Stimulated activated CD4-positive, alpha-beta T cell treated with anti-CD3 and anti-CD28 coated beads, Interleukin-1b, Interleukin-23, amount 100 ng/mL, for 1 hour (primary cell): ENCODE measurements at places on chromosomes 5 and 9.

GRCh38 chr5:172005708-172006320 is 624 bp downstream of the FBXW11 start:
- DNase-seq = no peak

- DNase-seq = no peak
Measured at GRCh38 chr5:150527038-150527437, 19.1 kb downstream of the NDST1 start.

GRCh38 chr9:34456746-34457145 is 1.6 kb downstream of the FAM219A start:
- DNase-seq = no peak

DNA sequence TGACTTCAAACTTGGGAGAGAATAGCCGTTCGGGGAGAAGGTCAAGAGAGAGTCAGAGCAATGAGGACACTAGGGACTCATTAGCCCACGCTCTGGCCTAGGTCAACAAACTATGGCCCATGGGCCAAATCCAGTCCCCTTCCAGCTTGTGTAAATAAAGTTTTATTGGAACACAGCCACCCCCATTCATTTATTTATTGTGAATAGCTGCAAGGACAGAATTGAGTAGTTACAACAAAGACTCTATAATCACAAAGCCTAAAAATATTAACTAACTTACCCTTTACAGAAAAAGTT is 33.1 kb upstream of the TRIM32 start:
- no peak for DNase-seq

DNA sequence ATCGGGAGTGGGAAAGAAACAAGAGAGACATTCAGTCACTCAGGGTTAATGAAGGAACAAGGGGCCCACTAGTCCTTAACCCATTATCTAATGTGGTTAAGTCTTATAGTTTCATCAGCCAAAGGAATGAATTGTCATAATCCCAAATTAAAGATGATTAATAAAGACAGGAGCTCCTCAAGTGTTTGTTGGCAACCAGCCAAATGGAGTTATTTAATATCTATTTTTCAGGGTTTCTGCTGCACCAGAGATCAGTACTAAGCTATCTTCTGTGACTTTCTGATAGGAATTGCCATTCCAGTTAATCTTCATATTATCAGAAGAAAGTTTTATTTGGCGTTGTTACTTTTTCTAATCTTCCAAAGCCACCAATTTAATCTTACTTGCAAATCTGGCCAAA is 34.0 kb upstream of the FCHO2 start:
- DNase-seq = no peak

GRCh38 chr5:88250010-88250409 is 18.6 kb downstream of the TMEM161B start:
- DNase-seq = no peak

GRCh38 chr5:155309021-155309746 is 295.6 kb downstream of the KIF4B start:
- DNase-seq = no peak

- no peak for DNase-seq
Measured at GRCh38 chr5:16464664-16465543, 696 bp downstream of the ZNF622 start.

DNA sequence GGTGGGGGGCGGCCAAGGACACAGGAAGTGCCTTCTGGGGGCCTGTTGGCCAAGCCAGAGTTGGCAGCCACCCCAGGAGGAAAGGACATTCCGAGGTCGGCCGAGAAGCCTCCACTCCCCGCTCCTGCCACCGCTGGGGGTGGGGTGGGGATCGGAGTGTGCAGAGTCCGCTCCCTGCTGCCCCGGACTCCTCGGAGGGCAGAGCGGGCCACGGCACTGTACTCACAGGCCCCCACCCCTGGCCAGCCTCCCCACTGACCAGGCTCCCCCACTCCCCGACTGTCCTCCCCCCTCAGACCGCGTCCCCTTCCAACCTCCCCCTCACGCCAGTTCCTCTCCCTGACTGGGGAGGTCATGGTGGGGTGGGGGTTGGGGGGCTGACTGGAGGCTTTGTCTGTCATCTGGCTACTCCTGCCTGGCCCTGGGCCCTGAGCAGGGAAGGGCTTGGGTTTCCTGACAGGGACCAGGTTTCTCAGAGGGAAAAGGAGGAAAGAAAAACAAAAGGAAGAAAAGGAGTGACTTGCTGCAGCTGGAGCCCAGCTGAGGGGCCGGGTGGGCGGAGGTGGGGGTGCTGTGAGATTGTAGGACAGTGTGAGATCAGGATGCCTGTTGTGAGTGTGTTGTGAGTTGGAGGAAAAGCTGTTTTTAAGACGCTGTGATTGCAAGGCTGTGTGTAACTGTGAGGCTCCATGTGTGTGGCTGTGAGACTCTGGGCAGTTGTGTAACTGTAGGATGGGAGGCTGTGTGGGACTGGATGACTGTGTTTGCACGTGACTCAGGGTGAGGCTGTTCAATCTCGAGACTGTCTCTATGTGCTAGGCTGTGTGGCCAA is 29.7 kb downstream of the CNTFR start:
- no peak for DNase-seq

DNA sequence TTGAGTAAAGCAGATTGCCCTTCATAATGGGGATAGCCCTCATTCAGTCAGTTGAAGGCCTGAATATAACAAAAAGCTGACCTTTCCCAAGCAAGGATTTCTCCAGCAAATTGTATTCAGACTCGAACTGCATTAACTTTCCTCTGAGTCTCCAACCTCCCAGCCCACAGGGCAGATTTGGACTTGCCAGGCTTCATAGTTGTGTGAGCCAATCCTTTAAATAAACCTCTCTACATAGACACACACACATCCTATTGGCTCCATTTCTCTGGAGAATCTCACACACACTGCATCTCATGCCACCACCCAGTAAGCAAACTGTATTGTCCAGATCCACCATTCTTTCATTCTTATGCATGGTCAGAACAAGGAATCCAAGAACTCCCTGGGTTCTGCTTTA is 225.1 kb downstream of the MPDZ start:
- no peak for DNase-seq

- DNase-seq = no peak
Measured at GRCh38 chr9:69461103-69461887, 136.3 kb downstream of the ENTREP1 start.

- no peak for DNase-seq
Measured at GRCh38 chr9:91071184-91071990, 269.8 kb downstream of the SYK start.

- no peak for DNase-seq
Measured at GRCh38 chr9:78668148-78668832, 371.4 kb downstream of the PSAT1 start.

- DNase-seq = no peak
Measured at GRCh38 chr9:121636978-121637712, 14.3 kb upstream of the DAB2IP start.

DNA sequence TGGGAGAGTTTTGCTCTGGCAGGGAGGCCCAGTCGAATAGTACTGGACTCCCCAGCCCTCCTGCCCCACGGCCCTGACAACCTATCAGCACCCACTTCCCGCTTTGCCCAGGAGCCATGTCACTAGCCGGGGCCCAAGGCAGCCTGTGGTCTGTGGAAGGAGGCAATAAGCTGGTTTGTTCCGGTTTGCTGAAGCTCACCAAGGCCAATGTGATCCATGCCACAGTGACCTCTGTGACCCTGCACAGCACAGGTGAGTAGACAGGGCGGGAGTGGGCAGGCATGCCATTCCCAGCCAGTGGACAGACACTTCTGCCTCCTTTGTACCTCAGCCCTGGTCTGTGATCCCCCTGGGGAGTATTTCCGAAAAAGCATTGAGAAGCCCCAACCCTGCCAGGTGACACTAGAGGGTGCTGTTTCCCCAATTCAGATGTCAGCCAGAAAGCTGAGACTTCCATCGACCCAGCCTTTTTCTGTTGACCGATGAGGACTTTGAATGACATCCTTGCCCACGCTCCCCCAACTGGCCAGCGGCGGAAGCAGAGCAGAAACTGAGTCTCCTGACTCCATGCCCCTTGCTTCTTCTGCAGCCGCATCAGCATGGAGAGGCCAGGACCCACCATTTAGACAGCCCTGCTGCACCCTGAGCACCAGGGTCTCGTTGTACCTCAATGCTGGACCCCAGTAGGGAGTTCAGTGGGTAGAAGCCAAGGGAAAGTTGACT is 9.6 kb downstream of the PCYOX1L start:
- DNase-seq = no peak

DNA sequence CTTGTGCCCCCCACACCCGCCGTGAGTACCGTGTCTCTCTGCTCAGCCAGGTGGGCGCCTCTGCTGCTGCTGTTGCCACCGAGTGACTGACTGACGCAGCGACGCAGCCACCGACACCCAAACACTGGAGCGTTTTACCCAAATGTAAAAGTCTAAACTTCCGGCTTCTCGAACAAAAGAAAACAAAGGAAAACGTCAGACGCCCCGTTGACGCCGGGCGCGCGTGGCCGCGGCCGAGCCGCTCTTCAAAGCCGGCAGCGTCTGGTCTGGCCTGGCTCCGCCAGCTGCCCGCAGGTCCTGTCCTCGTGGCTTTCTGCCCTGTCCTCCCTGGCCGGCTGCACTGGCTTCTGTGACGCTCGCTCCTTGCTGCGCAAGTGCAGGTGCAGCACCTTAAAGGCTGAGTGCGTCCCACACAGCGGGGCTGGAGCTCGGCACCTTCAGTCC is 41.4 kb upstream of the CLPTM1L start:
- DNase-seq = peak; percentile 34

- DNase-seq = no peak
Measured at GRCh38 chr9:126127591-126127990, 199.0 kb upstream of the MVB12B start.

DNA sequence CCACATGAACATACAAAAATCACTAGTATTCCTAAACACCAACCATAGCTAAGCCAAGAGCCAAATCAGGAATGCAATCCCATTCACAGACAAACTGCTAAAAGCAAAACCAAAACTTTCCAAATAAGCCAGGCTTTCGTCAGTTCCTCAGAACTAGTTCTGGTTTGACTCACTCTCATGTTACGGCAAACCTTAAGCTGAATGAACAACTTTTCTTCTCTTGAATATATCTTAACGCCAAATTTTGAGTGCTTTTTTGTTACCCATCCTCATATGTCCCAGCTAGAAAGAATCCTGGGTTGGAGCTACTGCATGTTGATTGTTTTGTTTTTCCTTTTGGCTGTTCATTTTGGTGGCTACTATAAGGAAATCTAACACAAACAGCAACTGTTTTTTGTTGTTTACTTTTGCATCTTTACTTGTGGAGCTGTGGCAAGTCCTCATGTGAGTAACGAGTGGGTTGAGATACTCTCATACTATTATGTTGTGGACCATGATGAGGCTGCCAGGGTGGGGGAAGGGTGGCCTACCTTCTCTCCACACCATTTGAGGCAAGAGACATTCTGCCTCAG is at the start of gene PDCD1LG2:
Gene PDCD1LG2, plus strand, starts transcription at position 172 of the 572 bp plus-strand sequence. CDS start 12,016 bp downstream, outside the sequence.
- DNase-seq = no peak

DNA sequence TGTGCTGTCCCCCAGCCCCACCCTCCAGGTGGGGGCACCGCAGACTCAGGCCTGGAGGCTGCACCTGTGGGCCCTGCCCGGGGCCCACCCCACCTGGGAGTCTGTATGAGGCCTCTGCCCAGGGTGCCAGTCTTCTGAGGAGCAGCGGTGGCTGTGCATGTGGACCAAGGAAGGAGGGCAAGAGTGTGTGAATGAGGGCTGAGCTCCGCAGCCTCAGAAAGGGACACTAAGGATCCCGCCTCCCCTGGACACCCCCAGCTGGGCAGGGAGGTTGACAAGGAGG is 19.1 kb downstream of the FGD3 start:
- DNase-seq = no peak

- DNase-seq = no peak
Measured at GRCh38 chr5:65248896-65249295, 232.8 kb downstream of the ADAMTS6 start.

DNA sequence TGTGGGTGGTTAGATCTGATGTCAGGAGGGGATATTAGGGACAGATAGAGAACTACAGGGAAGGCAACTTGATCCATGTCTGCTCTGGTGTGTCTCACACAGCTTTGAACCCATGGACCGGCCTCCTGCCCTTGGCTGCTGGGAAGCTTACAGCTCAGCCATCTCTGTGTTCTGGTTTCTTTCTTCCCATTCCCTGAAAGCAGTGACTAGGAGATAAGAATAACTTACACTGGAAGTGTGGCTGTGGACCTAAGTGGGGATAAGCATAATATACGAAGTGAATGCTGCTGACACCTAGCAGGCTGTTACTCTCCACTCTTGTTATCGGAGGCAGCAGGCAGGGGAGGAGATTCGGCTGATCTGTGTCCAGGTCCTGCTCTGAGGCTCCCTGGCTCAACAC is 282.3 kb upstream of the TUT7 start:
- DNase-seq = no peak

- DNase-seq = no peak
Measured at GRCh38 chr5:51566953-51567352, 183.7 kb downstream of the ISL1 start.

DNA sequence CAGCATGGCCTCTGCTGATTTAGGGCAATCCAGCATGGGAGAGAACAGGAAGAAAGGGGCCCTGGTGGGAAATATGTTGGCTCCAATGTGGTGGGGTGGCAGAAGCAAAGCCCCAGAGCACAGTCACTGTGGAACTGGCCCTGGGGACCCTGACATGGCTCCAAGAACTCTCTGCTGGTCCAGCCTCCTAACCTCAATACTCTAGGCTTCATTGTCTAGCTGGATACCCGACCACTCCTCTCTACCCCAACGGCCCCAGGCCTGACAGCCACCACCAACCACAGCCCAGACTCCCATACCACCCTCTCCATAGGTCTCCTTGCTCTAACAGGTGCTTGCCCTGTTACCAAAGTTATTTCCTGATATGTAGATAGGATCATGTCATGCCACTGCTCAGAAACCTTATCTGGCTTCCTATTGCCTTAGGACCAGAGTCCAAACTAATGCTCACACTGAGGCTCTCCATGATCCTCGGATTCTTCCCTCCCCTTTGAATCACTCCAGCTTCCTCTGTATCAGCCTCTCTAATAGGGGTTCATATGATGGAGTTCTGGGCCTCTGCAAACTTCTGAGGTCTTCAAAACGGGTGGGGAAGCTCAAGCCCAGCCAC is 12.9 kb downstream of the ACSL6 start:
- DNase-seq = no peak

DNA sequence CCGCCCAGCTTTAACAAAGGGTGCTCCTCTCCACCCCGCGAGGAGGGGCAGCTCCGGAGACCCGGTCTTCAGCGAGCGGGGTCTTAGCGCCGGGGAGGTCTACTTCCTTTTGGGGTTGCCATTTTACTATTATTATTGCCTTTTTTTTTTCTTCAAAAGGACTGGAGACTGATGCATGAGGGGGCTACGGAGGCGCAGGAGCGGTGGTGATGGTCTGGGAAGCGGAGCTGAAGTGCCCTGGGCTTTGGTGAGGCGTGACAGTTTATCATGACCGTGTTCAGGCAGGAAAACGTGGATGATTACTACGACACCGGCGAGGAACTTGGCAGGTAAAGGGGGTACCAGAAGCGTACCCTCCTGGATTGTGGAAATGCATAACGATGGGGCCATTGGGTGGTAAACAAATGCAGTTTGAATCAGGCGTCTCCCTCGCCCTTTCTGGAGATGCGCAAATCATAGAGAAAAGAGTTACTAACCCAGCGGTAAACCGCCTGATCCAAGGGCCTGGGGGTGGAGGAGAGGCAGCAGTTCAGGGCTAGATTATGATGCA is 1.2 kb downstream of the DAPK1 start:
- no peak for DNase-seq

DNA sequence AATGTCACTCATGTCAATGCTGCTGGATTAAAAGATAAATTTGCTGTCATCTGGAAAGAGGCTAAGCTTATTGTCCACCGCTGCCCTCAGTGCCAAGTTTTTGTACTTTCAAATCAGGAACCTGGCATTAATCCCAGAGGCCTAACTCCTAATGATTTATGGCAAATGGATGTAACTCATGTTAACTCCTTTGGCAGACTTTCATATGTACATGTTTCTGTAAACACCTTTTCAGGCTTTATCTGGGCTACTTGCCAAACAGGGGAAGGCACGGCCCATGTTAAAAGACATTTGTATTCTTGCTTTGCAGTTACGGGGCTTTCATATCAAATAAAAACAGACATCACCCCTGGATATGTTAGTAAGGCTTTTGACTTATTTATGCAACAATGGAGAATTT is 608.0 kb upstream of the ACO1 start:
- no peak for DNase-seq
